ENCODE measurements at places on chromosomes 16 and 17.

- no peak for DNase-seq
These were observed 439.0 kb downstream of the HS3ST3B1 start for GRCh38 chr17:14739656-14740431.

DNA sequence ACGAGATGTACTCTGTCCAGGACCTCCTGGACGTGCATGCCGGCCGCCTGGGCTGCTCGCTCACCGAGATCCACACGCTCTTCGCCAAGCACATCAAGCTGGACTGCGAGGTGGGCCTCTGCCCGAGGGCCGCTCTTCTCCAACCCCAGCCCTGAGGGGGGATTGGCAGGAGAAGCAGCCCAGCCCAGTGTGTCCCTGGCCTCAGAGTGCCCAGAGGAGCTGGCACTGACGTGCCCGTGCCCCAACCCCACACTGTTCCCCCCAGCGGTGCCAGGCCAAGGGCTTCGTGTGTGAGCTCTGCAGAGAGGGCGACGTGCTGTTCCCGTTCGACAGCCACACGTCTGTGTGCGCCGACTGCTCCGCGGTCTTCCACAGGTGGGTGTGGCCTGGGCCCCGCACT, 15.6 kb downstream of the DEF8 start:
- no peak for DNase-seq

- no peak for DNase-seq
These were observed 19.0 kb downstream of the USP32 start for GRCh38 chr17:60372790-60373483.

DNA sequence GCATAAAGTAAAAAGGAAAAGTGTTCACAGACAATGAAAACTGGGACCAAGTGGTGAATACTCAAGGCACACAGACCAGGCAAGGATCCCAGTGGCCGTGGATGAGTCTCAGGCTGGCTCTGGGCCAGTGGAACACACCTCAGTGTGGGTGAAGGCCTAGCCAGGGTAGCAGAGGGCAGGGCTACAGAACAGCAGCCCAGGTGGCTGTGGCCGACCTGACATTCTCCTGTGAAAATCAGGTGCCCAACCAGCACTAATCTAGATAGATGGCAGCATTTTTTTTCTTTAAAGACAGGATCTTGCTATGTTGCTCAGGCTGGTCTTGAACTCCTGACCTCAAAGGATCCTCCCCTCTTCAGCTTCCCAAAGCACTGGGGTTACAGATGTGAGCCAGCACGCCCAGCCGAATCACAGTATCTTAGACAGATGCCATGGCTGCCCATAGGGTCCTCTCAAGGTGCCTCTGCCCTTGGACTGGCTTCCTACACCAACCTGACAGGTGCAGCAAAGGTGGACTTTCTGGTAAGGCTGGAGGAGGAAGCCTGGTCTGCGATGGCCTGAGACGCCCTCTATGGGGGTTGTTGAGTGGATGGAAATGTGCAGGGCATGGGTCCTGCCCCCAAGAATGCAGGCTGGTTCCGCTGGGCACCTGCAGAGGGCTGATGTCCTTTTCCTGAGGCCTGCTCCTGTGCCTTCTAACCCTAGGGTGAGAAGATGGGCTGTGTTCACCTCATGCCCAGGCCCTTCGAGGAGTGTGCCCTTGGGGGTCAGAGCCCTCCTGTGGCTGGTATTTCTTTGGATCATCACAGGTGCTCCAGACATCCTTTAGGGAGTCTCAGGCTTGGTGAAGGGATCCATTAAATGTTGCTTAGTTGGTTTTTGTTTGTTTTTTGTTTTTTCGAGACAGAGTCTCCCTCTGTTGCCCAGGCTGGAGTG, 3.8 kb upstream of the P4HB start:
- DNase-seq, result no peak

DNA sequence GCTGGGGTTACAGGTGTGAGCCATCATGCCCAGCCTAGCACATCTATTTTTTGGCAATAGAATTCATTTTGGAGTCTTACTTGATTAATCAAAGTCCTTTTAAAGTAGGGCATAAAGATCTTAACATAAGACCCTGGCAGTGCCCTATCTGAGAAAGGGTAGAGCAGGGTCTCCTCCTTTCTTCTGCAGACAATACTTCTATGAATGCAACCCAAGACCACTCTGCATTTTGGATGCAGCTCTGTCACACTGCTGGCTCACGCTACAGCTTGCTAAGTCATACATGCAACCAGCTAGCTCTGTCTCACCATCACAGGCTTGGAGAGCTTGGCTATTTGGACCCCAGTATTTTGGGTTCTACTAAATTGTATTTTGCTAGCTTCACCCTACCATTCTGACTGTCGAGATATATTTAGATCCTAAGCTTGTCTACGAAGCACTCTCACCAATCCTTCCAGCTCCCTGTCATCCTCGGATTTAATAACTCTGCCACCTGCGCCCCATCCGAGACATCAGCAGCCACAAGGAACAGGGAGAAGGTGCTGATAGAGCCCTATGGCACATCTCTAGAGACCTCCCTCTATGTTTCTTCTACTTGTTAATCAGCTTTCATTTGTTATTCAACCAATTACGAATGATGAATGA, 45.1 kb downstream of the RBFOX3 start:
- no peak for DNase-seq

DNA sequence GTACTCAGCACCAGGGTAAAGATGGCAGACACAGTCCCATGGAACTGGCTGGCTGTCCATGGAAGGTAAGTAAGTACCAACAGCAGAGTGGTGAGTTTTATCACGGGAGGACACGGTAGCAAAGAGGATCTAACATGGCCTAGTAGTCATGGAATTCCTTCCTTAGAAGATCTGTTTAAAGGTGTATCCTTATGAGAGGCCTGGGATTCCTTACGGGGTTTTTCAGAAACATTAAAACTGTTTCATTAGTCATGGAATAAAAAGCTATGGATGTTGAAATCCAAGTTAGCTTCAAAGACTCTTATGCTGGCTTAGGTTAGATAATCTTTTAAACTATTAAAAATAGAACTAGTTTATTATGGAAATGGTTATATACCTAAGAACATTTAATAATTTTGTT, 7.4 kb downstream of the FTO start:
- DNase-seq, result no peak

DNA sequence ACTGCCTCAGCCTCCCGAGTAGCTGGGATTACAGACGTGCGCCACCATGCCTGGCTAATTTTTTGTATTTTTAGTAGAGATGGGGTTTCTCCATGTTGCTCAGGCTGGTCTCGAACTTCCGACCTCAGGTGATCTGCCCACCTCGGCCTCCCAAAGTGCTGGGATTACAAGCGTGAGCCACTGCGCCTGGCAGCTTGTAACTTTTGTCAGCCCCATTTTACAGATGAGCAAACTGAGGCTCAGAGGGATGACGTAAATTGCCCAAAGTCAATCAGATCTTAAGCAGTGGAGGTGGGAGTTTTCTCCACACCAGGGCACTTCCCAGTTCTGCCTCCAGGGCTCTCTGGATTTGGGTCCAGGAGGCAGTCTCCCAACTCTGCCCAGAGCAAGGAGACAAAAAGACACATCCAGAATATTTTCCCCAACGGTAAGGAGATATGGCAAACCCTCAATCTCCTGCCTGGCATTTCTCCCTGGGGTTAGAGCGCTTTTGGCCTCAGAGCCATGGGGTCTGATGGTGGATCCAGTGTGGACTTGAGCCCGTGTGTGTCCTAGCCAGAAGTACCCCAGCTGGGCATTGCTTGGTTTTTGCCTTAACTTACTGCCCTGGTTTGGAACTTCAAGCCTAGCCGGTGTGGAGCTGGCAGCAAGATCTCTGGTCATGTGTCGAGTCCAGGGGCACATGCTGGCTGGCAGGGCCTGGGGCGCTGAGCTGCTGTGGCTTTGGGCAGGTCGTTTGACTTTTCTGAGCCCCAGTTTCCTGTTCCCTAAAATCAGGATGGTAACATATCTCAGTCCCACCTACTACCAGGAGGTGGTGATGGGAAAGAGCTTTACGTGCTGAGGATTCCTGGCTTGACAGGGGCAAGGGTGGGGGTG, 3.4 kb downstream of the ADAM11 start:
- DNase-seq, result no peak

GRCh38 chr17:76384987-76385891, 830 bp downstream of the SPHK1 start:
- DNase-seq, result peak; percentile 45

DNA sequence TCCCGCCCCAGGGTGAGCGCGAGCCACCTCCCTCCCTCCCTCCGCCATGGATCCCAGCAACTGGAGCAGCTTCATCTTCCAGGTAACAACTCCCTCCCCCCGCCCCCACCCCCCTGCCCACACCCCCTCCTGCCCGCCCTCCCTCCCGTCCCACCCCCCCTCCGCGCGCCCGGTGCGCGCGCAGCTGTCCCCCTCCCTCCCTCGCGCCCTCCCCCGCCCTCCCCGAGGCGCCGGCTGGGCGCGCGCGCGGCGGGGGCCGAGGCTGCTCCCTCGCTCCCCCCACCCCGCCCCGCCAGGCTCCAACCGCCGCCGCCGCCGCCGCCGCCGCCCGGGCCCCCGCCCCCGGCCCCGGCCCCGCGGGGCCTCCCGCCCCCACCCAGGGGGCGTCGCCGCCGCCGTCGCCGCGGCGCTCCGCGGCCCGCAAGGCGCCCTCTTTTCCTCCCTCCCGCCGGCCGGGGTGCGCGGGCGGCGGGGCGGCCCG, at the start of gene MAZ:
MAZ (plus strand) TSS at position 431 of the 481 bp plus-strand sequence. CDS start 173 bp downstream, outside the sequence.
- peak; percentile 79 for DNase-seq

DNA sequence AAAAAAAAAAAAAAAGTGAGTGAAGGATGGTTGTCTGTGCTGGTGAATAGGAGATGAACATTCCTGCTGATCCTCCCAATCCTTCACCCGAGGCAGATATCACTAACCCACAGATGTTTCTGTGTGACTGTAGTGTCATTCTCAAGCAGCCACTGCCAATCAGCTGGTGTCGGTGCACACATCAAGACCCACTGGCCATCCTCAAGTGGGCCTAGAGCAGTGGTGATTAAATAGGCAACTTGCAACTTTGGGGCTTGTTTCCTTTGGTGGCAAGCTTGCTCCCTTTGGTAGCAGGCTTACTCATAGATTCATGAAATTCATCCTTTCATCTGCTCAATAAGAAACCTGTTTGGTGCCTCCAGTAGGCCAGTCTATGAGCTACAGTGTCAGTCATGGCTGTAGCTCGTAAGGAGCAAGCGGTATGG, 51.1 kb upstream of the LGALS9 start:
- no peak for DNase-seq

- no peak for DNase-seq
These were observed 21.0 kb upstream of the TNS4 start for GRCh38 chr17:40522250-40522960.

DNA sequence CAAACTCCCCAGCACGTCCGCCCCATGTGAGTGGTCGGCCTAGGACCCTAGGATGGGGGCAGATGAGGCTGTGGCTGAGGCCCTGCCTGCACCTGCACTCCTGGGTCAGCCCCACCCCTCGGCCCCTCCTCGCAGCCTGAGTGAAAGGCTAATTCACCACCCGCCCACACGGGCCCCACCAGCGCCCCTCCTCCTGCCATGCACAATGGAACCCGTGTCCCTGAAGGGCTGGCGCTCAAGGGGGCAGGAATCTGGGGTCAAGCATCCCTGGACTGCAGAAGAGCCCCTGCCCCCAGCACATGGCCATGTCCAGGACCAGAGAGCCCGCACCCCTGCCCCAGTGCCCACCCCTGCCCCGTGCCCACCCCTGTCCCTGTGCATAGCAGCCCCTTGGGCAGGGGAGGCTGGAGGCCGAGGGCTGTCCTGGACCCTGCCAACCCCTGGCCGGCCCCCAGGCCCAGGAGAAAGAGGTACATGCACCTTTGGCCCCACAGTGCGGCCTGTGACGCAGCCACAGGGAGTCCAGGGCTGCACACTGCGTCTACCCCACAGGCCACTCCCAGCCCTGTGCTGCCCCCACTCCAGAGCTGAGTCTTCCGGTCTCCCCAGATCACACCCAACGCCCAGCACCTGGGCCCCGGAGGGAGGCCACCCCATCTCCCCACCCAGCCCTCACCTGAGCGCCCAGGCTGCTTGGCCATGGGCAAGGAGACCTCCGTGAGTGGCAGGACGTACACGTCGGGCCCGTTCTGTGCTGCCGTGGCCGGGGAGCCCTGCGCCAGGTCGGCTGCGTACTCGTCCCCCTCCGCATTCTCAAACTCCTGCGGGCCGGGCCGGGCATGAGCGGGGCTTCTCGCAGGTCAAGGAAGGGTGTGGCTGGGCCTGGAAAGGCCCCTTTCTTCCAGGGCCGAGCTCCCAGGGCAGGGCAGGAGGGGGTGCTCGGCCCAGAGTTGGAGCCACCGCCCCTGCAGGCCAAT, 34.6 kb upstream of the PVALEF start:
- no peak for DNase-seq

DNA sequence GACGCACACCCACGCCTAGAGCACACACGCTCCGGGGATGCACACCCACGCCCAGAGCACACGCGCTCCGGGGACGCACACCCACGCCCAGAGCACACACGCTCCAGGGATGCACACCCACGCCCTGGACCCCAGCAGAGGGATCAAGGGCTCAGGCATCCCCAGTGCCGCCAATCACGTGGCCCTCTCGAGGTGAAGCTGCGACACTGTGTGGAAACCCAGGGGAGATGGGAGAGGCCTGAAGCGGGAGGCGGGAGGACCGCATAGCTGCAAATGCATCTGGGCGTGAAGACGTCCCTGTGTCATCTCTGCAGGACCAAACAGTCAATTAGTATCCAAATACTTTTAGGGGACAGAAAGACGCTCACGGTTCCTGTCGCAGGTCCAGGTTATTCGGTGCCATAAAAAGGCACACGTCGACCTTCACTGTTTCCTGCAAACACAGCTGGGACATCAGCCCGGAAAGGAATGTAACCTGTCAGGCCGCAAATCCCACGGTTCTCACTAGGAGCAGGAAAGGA, 56.4 kb downstream of the TBC1D16 start:
- DNase-seq, result no peak

DNA sequence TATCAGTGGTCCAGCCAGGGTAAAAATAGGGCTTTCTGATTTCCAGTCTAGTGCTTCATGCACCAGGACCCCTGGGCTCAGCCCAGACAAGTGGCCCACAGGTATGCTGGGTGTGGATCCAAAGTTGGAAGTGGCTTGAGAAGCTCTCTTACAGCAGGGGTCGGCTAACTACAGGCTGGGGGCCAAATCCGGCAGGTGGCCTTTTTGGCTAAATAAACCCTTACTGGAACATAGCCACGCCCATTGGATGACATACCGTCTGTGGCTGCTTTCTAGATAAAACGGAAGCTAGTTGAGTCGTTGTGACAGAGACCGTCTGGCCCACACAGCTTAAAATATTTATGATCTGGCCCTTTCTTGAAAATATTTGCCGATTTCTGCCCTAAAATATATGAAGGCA, 119.0 kb upstream of the CDC42EP4 start:
- no peak for DNase-seq

- DNase-seq, result no peak
These were observed 63.0 kb upstream of the TEKT3 start for GRCh38 chr17:15404106-15405057.

GRCh38 chr16:84618581-84619460, 943 bp upstream of the COTL1 start:
- DNase-seq, result no peak

Data from activated naive CD4-positive, alpha-beta T cell treated with anti-CD3 and anti-CD28 coated beads, Interleukin-2, amount 50 U/mL, for 16 hours (primary cell).